Kasumi-1 (cell line): ENCODE measurements at places on chromosomes 1 and 21.
A peak's percentile ranks its signal among the peaks of the same experiment; 100 is the strongest.

- no peak for DNase-seq
Observed at GRCh38 chr1:205950280-205950679, 7.0 kb upstream of the SLC26A9 start.

DNA sequence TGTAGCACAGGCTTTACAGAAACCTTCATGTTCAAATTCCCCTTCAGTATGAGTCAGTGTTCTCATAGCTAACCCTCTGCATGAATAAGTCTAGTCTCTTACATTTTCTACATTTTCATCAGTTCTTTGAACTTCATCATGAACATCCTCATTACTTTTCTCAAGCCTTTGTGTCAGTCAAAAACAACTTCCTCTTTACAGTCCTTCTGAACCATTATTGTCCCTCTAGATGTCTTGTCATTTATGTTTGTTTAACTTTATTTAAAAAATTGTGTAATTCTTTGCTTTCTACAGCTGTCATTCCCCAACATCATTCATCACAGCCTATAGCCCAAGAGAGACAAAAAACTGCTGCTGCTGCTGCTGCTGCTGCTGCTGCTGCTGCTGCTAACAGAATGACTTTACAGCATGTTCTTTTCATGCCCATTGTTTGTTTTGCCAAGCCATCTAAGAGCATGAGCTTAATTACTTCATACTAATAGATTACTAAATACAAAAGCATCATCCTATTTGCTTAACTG lies 133.1 kb downstream of the LRRC40 start:
- peak; percentile 37 for DNase-seq

GRCh38 chr1:203985044-203985443 lies 87.9 kb upstream of the SOX13 start:
- DNase-seq = no peak

GRCh38 chr1:182789138-182790076 lies at the start of gene NPL:
TSS of gene NPL (plus strand) at chr1:182789773. CDS start at chr1:182794372, 4,599 bp downstream.
- peak; percentile 69 for DNase-seq

GRCh38 chr1:51948491-51948915 lies 42.0 kb downstream of the RAB3B start:
- DNase-seq = no peak

DNA sequence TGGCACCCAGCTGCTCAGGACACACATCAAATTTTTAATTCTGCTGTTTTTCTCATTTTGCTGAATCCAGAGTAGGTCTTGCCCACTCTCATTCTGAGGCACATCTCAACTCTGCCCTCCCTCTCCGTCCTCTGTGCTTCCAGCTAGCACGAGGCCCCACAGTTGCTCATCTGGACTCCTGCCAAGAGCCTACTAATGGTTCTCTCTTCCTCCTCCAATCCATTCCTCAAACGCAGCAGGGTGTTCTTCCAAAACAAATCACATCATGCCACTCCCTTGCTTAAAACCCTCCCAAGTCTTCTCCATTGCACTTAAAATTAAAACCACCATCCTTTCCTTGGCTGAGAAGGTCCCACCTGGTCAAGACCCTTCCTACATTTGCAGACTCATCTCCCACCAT lies 49.8 kb upstream of the SCAF4 start:
- no peak for DNase-seq

- DNase-seq = no peak
Observed at GRCh38 chr1:247408100-247408499, 7.9 kb upstream of the NLRP3 start.

DNA sequence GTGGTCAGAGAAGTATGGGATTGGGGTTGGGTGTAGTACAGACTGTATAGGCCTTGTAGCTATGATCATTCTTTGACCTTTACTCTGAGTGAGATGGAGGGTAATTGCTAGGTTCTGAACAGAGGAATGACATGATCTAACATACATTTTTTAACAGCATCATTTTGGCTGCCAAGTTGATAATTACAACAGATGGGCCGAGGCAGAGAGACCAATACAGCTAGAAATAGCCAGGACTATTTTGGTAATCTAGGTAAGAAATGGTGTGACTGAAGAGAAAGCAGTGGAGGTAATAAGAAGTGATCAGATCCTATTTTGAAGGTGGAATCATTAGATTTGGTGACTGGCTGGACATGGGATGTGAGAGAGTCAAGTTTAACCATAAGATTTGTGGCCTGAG lies 43.5 kb downstream of the RPAP2 start:
- no peak for DNase-seq

DNA sequence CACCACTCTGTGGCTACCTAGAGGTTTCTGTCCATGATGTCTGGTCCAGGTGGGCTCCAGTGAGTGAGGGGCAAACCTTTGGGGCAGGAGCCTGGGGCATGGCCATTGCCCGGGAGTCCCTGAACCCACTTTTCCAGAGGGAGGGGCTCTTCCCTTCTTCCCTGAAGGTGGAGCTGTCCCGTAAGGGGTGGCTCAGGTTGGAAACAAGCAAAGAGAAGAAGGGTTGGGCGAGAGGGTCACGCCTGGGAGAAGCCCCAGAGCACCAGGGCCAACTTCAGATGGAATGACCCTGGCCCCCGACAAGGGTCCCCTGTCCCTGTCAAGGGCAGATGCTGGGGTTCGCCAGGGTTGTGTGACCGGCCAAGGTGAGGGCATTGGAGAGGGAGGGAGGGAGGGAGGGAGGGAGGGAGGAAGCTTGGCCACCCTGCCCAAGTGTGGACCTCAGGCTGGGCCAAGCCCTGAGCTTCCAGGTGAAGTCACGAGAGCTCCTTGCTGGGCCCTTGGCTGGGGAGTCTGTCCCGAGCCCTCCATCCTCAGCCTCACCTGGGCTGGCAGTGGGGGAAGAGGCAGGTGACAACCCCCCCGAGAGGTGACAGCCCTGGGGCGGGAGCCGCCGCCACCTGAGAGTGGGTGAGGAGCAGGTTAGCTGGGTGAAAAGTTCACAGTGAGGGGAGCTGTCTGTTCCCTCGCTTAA lies 69.6 kb downstream of the DHRS3 start:
- no peak for DNase-seq

DNA sequence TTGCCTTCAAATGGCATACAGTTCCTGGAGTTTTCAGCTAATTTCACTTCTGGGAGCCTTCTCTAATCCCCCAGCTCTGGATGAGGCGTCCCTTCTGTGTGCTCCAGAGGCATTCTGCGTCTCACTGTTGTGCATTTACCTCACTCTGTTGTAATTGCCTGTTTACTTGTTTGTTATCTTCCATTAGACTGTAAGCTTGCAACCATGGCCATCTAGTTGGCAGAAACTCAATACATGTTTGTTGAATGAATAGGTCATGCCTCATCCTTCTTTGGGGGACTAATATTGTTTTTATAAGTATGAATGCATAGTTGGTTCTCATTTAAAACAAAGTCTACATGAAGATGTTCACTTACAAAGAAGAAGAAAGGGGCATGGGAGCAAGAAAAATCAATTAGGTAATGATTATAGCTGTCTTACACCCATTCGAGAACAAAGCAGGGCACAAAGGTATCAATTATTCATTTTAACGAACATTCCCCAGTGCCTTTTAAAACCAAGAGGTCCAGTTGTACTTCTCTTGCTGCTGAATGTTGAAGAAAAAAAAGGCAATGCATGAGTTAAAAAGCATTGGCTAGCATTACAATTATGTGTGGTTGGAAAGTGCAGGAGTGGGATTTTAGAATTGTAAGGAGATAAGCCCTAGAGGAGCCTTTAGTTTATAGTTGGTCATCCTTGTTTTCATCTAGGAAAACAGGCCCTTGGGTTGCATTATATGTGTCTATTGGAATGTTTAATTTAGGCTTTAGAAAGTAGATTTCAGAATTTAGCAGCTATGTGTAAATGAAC lies 6.0 kb downstream of the RGL1 start:
- DNase-seq = no peak

DNA sequence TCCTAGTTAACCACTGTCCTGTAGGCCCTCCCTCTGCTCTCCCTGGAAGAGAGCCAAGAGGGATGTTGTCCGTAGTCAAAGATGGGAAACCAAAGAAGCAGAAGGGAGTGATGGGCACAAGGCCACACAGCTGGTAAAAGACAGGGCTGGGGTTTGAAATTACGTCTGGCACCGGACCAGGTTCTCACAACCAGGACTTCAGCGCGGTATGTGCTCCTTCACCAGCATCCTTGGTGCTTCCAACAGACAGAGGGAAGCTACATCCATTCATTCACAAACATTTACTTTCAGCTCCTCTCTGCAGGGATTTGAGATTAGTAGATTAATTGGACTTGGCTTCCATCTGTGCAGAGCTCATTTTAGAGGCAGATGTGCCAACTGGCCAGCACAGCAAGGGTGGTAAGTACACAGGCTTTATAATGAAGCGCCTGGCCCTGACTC lies 191.2 kb downstream of the TRABD2B start:
- no peak for DNase-seq
